Stimulated activated CD8-positive, alpha-beta memory T cell treated with anti-CD3 and anti-CD28 coated beads, Interleukin-4, amount 100 ng/mL, for 1 hour (primary cell): ENCODE measurements at places on chromosomes 6 and 20.

DNA sequence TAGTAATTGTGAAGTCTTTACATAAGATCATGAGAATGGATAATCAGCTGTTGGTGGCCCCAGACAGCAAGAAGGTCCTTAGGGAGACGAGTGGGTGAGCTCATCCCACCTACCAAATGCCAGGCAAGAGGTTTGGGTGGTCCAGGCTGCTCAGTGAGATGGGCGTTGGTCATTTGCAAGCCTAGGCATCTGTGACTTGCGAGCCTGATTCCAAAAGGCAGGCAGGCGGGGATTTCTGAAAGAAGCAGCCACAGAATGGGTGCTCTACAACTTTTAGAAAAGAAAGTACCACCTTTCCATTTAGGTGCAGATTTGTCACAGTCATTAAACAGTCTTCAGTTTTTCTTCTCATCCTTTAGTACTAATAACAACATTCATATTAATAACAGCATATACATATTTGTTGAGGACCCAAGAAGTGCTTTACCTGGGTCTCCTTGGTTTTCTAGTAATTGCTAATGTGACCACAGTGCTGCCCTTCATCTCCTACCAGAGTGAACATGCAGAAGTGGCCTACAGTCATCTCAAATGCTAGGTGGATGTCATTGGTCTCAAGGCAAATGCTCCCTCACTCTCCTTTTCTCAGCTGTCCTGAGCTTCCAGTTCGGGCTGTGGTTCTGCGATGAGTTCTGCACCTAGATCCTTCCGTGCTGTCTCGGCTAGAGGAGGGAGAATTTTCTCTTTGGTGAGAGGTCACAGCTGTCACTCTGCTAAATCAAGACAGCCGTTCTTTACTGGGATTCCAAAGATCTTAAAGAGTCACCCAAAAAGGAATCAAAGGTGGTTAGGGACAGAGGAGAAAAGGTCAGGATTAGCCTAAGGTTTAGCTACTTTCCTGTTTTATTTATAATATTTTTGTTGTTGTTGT is 2.7 kb downstream of the WRNIP1 start:
- DNase-seq: no peak

GRCh38 chr20:63273059-63273579 is 506 bp downstream of the ARFGAP1 start:
- no peak for DNase-seq

GRCh38 chr6:157455731-157456523 is 74.9 kb downstream of the ZDHHC14 start:
- no peak for DNase-seq

- DNase-seq: no peak
These were observed 45.7 kb upstream of the NEDD9 start for GRCh38 chr6:11278207-11278559.

DNA sequence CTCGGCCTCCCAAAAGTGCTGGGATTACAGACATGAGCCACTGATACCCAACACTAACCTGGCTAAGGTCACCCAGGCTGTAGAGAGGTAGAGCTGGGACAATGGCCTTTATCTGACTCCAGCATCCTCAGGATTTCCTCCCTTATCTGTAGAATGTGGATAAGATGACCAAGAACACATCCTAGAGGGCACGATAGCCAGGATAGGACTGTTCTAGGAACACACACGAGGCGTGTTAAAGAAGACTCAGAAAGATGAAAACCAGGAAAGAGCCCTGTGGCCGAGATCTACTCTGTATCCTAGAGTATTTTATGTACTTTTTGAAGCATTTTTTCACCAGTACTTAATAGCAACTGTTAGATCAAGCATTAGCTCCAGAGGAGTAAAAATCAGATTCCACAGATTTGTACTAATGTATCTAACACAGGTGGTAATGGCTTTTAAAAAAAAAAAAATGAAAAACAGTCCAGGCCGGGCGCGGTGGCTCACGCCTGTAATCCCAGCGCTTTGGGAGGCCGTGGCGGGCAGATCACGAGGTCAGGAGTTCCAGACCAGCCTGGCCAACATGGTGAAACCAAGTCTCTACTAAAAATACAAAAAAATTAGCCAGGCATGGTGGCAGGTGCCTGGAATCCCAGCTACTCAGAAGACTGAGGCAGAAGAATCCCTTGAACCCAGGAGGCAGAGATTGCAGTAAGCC is 17.3 kb downstream of the PPP1R10 start:
- no peak for DNase-seq

DNA sequence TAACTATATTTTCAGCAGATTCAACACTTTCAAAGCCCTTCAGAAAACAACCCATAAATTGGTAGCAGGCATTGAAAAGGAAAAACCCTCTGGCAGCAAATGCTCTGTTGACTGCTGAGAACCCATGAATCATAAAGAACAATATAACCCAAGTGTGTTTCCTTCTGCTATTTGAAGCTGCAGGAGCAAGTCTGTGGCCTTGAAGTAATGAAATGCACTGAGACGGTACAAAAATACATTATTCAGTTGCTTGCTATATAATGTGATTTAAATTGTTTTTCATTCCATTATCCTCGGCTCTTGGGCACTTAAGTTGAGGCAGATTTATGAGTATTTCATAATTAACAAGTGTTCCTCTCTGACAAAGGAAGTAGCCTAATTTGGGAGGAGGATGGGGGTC is 40.6 kb upstream of the SAMD5 start:
- DNase-seq: no peak

- no peak for DNase-seq
These were observed 268.8 kb downstream of the PKHD1 start for GRCh38 chr6:51818520-51819022.

GRCh38 chr6:165767228-165767627 is 104.2 kb upstream of the PDE10A start:
- DNase-seq: no peak

DNA sequence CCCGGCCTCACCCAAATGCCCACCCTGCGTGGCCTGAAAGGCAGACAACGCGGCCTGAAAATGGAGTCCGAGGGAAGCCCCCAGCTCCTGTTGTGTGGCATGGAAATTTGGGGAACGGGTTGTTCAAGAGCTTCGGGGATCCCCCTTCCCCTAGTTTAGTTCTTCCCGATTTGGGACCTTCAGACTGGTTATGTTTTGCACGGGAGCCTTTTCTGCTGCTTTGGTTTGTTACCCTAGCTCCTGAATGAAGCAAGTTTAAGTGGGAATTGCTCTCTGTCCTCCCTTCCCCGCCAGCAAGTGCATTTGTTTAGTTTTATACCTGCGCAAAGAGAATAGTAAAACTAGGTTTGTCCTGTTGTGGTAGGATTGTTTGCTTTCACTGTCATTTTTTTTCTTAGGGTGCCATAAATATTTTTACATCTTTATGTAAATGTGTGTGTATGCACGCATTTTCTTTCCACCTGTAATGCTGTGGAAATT is 604 bp downstream of the SH3BGRL2 start:
- no peak for DNase-seq

DNA sequence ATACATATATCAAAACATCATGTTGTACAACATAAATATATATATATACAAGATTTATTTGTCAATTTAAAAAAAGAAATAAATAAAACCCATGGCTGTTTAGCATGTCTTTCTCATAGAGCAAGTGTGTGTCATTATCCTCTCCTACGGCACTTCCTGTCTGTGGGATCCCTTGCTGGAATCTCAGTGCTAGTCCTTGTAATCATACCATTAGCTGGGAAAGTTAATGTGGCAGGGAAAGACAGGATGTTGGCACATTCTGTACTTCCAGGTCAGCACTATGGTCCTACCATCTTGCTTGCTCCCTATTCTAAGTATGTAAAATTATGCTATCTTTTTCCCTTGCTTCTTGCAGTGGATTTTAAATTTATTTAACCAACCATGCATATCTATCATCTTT is 9.5 kb upstream of the SLC17A3 start:
- no peak for DNase-seq

GRCh38 chr20:53866794-53867740 is 203.3 kb downstream of the BCAS1 start:
- no peak for DNase-seq

GRCh38 chr6:52972989-52973388 is 22.1 kb downstream of the GSTA4 start:
- no peak for DNase-seq

DNA sequence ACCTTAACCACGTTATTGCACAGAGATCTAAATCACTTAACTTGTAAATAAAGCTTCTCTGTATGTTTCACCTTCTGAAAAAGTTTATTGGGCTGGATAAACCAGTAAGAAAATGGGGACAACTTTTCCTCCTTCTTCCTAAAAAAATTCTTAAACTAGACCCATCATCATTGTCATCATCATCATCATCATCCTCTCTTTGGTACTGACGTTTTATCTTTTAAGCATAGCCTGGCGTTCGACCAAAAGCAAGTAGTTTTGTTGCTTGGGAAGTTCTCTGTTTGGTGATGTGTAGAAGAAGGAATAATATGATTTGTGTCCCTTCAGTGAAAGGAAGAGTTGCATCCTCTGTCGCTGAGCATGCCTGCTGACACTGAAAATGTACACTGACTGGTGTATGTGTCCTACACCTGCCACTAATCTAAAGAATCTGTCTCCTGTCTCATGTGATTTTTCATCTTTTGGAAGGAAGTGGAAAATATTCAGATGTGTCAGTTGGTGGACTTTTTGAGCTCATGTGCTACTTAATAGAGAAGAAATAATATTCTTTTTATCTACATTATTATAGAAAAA is 2.5 kb downstream of the CLVS2 start:
- DNase-seq: no peak

DNA sequence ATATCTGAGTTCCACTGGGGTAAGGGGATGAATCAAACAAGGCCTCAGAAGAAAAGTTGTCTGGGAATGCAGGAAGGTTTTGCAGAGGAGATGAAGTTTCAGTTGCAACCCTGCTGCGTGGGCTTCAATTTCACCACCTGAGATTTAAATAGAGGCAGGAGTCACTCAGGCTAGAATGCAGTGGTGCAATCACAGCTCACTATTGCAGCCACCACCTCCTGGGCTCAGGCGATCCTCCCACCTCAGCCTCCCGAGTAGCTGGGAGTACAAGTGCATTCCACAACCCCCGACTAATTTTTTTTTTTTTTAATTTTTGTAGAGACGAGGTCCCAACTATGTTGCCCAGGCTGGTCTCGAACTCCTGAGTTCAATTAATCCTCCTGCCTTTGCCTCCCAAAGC is 1.5 kb upstream of the ZNF165 start:
- no peak for DNase-seq
